ENCODE measurements at places on chromosomes 4 and X.

GRCh38 chr4:148097801-148098200 lies 344.4 kb downstream of the NR3C2 start:
- no peak for DNase-seq

DNA sequence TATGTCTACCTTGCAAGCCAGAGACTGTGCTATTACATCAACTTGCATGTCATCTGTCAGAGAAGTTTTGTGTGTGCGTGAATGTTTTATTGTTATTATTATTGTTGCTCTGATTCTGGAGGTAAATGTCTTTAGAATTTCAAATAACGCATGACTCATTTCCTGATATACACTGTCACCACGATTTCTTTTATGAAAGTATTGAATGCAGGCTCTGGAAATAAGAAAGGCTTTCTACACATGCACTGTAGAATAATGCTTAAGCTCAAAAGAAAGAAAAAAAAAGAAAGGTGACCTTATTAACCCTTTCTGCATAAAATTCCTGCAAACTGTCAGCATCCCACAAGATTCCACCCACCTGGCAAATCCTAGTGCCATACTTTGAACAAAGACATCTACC lies 632.9 kb downstream of the ZNF674 start:
- no peak for DNase-seq

GRCh38 chr4:182449186-182449929 lies 206.2 kb downstream of the TENM3 start:
- peak; percentile 26 for DNase-seq

DNA sequence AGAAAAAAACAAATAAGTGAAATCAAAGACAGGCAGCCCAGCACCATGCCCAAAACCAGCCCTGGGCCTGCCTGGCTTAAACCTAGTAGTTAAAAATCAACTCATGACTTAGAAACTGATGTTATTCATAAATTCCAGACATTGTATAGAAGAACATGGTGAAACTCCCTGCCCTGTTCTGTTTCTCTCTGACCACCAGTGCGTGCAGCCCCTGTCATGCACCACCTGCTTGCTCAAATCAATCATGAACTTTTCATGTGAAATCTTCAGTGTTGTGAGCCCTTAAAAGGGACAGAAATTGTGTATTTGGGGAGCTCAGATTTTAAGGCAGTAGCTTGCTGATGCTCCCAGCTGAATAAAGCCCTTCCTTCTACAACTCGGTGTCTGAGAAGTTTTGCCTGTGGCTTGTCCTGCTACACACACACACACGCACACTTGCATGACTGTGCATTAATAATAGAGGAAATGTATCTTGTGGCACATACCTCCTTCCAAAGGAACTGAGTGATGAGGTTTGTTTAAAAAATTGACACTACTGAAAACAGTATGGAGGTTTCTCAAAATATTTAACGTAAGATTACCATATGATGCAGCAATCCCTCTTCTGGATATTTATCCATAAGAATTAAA lies 39.2 kb upstream of the UGT2B7 start:
- DNase-seq, result no peak

DNA sequence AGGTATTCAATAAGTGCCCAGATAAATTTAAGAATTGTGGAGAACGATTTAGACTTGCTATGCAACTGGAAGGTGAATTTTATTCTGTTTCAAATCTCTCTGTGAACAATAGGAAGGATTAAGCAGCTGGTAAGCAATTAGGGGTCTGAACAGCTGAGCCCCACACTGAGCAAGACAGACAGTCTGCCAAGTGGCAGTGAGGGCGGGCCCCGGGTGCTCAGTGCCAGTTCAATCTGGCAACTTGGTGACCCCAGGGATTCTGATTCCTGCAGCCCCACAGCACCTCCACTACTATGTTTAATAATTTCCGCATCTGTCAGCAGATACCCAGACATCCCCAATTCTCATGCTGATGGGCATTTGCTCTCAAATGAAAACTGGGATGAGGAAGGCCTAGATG lies 317.3 kb downstream of the PPP1R2C start:
- no peak for DNase-seq

DNA sequence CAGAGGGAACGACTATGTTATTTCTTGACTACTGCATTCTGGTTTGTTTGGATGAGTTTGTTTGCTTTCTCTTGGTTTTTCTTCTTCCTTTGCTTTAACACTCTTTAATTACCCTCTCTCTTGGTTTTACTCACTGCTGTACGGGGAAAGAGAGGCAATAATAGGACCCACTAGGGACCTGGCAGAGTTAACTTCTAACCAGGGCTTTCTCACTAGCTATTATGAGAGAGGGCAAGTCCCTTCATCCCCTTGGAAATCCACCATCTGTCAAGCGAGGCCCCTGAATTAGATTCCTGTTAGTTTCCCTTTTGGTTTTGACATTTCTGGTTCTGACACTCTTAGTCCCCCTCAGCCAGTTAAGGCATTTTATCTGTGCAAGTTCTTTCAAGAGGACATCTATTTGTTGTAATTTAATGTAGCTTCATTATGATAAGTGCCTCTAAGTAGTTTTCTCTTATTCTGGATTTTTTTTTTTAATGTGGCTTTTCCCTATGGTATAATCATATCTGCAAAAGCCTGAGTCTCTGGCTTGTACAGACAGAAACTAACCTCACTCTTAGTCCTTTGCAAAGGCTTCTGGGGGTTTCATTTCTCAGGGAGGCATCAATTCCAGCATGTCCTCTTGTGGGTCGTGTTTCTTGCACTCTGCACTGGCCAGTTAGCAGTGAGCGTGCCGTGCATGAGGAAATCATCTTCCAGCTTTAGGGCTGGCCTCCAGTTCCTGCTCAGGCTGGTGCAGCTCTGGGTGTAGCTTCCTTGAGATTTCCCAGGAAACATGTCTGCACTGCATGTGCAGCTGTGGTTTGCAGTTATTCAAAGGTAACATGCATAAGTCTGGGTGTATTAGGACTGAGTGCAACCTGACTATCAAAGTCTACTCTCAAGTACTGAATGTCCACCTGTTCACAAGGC lies 221.3 kb downstream of the STIM2 start:
- no peak for DNase-seq

DNA sequence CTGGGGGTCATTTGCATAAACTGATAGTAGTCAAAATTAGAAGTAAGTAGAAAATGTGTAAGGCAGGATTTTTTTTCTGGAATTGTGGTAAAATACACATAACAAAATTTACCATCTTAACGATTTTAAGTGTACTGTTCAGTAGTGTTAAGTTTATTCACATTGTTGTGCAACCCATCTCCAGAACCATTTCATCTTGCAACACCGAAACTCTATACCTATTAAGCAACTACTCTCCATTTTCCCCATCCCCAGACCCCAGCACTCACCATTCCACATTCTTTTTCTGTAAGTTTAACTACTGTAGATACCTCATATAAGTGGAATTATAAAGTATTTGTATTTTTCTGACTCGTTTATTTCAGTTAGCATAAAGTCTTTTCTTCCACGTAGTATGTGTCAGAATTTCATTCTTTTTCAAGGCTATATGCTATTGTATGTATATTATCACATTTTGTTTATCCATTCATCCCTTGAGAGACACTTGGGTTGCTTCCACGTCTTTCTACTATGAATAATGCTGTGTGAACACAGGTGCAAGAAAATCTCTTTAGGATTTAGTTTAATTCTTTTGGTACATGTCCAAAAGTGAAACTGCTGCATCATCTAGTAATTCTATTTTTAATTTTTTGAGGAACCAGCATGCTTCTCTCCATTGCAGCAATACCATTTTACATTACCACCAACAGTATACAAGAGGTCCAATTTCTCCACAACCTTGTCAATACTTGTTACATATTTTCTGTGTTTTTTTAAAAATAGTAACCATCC lies 39.1 kb upstream of the NSUN7 start:
- no peak for DNase-seq

- DNase-seq, result peak; percentile 66
Observed at GRCh38 chr4:153573881-153574802, 108.0 kb downstream of the TMEM131L start.

DNA sequence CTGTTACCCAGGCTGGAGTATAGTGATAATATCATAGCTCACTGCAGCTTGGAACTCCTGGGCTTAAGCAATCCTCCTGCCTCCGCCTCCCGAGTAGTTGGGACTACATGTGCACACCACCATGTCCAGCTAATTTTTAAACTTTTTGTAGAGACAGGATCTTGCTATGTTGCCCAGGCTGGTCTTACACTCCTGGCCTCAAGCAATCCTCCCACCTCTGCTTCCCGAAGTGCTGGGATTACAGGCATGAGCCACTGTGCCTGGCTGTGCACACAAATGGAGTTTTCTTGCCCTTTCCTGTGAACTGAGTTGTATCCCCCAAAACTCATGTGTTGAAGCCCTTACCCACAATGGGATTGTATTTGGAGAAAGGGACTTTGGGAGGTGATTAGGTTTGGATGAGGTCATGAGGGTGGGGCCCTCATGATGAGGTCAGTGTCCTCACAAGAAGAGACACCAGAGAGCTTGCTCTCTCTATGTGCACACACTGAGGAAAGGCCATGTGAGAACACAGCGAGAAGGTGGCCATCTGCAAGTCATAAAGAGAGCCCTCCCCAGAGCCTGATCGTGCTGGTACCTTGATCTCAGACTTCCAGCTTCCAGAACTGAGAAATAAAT lies 40.1 kb downstream of the DDX3X start:
- no peak for DNase-seq

DNA sequence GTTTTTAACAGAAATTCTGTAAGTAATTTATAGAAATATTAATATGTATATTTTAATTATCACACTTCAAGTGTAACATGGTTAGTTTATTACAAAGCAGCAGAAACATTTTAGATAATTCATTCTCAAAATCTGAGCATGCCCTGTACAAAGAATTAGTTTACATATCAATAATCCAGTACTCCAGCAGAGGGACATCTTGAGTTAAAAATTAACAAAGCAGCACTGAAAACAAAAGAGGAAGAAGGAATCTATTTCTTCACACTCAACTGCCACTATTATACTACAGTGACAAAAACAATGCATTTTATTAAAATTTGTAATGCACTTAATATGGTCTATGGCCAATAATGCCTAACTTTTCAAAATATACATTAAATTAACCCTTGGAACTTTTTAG lies 179.1 kb upstream of the KLHL4 start:
- DNase-seq, result no peak

GRCh38 chr4:153943738-153944415 lies 155.0 kb upstream of the SFRP2 start:
- DNase-seq, result no peak

DNA sequence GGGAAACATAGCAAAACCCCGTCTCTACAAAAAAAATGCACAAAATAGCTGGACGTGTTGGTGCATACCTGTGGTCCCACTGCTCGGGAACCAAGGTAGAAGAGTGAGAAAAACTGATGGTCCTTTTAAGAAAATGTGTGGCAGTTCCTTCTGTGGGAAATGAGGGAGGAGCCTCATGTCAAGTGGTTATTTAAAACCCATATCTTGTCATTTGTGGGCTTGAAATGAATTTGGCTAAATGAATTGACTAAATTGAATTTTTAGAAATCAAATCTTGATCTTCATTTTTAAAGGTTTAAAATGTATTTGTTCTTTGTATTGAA lies 16.2 kb upstream of the LAMP2 start:
- no peak for DNase-seq

All from HTR-8/SVneo (cell line).